ENCODE measurements at places on chromosomes 3 and 15. TPM values are rescaled to one million over a fixed set of nuclear protein-coding genes. Genes with fewer than 3 reads are reported as not detected.

Gene HMG20A
- total RNA-seq = 48.1 TPM

Gene ANKRD63
- total RNA-seq = not detected

Gene TRPC1
- total RNA-seq = 14.6 TPM

Gene SLC12A8
- total RNA-seq = 0.52 TPM

Gene HTD2
- total RNA-seq = 16.7 TPM

Gene CEMIP
- 1.9 TPM for total RNA-seq

Gene ABTB1
- total RNA-seq = 47.9 TPM

Gene WDR49
- 1.3 TPM for total RNA-seq

Gene IFT122
- 17.6 TPM for total RNA-seq

Gene SPTSSB
- not detected for total RNA-seq

GRCh38 chr3:18618723-18619122 is 193.6 kb upstream of the SATB1 start:
- DNase-seq = no peak
- no peaks in the 10 kb centered on the region for H3K36me3 ChIP-seq
- no peaks in the 10 kb centered on the region for H3K27me3 ChIP-seq
- no peak overlapping the region for H3K27ac ChIP-seq
- H3K4me3 ChIP-seq = no peak overlapping the region

GRCh38 chr3:196996454-196997265 is 28.0 kb upstream of the PIGZ start:
- H3K4me3 ChIP-seq = no peak overlapping the region
- H3K36me3 ChIP-seq = no peaks in the 10 kb centered on the region
- DNase-seq = no peak
- H3K4me1 ChIP-seq = no peaks in the 10 kb centered on the region
- H3K27ac ChIP-seq = no peak overlapping the region

GRCh38 chr3:707041-707440 is 385.8 kb upstream of the CNTN6 start:
- H3K27ac ChIP-seq = no peak overlapping the region
- H3K27me3 ChIP-seq = no peaks in the 10 kb centered on the region
- no peak for DNase-seq
- H3K4me3 ChIP-seq = no peak overlapping the region
- H3K4me1 ChIP-seq = no peaks in the 10 kb centered on the region

- H3K4me3 ChIP-seq = no peak overlapping the region
- H3K4me1 ChIP-seq = no peaks in the 10 kb centered on the region
- H3K27ac ChIP-seq = no peak overlapping the region
Observed at GRCh38 chr3:134427400-134428111, 53.3 kb upstream of the AMOTL2 start.

DNA sequence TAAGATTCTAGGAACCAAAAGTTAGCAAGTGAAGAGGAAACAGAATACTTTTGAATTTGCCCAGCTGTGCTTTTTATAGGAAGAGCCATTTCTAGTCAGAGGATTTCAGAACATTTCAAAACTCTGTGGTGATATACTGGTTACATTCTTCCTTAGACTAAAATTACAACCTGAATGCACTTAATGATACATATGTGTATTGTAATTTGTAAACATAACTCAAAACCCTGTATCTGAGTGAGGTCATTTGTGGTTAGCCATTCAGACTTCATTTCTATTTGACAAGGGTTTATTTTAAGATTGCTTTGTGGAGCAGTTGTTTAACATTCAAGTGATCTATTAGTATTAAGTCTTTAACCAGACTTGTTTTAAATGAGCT is 59.4 kb upstream of the TRIM71 start:
- no peak overlapping the region for H3K4me3 ChIP-seq
- H3K27me3 ChIP-seq = no peaks in the 10 kb centered on the region
- DNase-seq = no peak
- H3K27ac ChIP-seq = no peak overlapping the region
- H3K4me1 ChIP-seq = no peaks in the 10 kb centered on the region

- no peaks in the 10 kb centered on the region for H3K36me3 ChIP-seq
- H3K4me3 ChIP-seq = no peak overlapping the region
- no peak for DNase-seq
Observed at GRCh38 chr15:31016446-31016915, 25.1 kb upstream of the MTMR10 start.

- H3K36me3 ChIP-seq = no peaks in the 10 kb centered on the region
- H3K27ac ChIP-seq = peak overlapping the region; percentile 96
- DNase-seq = peak; percentile 62
- no peaks in the 10 kb centered on the region for H3K27me3 ChIP-seq
- H3K4me1 ChIP-seq = peaks cover 4% of the 10 kb centered on the region
Observed at GRCh38 chr15:97961067-97961954, 808 bp downstream of the ARRDC4 start.

DNA sequence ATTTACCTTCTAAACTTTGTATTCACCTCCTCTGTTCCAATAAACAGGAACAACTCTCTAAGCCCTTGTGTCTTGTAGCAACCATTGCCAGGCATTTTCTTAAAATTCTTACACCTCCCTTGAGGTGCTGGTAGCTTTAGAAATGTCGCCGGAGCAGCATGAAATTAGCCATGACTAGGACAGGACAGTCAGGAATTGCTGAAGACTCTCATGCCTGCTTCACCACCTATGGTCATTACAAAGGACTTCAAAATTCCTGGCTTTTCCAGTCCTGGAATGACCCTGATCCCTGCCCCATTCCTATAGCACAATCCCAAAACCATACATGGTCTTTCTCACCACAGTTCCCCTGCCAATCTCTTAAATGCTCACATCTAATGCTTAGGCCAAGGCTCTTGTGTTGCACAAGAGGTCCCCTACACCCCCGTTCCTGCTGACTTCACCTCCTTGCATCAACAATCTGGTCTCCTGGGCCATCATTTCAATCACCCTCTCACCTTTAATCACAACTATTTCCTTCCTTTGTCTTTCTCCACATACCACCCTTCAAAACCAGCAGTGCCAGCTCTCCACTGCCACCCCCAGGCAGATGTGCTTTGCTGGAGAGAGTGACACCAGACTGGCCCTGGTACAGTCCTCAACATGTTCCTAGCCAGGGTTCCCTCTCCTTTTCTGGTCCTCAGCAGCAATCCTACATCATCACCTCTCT is 113.2 kb upstream of the TJP1 start:
- H3K4me1 ChIP-seq = no peaks in the 10 kb centered on the region
- no peaks in the 10 kb centered on the region for H3K27me3 ChIP-seq
- DNase-seq = no peak
- no peak overlapping the region for H3K4me3 ChIP-seq

- H3K4me1 ChIP-seq = no peaks in the 10 kb centered on the region
- no peak for DNase-seq
- H3K27me3 ChIP-seq = no peaks in the 10 kb centered on the region
- H3K27ac ChIP-seq = no peak overlapping the region
Observed at GRCh38 chr3:156973954-156974353, 147.8 kb downstream of the LEKR1 start.

DNA sequence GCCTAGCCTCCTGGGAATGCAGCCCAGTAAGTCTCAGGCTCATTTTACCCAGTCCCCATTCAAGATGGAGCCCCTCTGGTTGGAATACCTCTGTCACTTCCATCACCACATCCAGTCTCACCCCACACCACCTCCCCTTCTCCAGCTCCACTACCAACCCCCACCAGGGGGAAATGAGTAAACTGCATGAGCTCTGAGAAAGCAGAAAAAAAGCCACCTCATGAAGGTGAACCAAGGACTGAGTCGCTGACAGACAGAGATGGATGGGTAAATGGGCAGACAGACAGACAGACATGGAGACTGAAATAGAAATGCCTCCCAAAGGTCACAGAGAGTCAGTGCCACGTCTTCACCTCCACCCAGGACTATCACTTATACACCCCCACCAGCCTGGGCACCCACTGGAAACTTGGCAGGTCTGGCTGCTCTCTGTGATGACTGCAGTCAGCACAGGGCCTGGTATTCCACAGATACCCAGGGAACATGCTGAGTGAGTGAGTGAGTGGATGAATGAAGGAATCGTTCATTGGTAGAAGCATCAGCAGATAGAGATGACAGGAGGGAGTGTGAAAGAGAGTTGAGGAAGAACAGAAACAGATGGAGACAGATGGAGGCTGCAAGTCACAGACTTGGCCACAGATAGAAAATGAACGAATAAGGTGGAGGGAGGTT is 4.9 kb upstream of the LOXL1 start:
- H3K4me1 ChIP-seq = peaks cover 58% of the 10 kb centered on the region
- H3K27ac ChIP-seq = peak overlapping the region; percentile 83
- H3K27me3 ChIP-seq = no peaks in the 10 kb centered on the region
- H3K36me3 ChIP-seq = no peaks in the 10 kb centered on the region
- no peak overlapping the region for H3K4me3 ChIP-seq

DNA sequence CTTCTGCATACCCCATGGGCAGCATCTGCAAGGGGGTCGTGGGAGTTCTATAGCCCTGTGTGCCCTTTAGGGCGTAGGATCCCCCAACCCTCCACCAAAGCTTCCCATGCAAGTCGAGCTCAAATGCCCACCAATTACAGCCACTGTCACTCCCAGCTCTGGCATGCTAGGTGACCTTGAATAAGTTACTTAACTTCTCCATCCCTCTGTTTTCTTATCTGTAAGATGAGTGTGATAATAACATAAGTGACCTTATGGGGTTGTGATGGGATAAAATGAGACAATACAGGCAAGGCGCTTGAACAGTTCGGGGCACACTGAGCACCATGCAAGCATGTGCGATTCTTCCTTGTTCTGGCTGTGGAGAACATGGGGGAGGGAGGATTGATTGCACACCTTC is 74.8 kb upstream of the POMGNT2 start:
- H3K4me1 ChIP-seq = peaks cover 11% of the 10 kb centered on the region
- H3K4me3 ChIP-seq = no peak overlapping the region
- no peaks in the 10 kb centered on the region for H3K27me3 ChIP-seq
- H3K27ac ChIP-seq = peak overlapping the region; percentile 79
- DNase-seq = no peak
- H3K36me3 ChIP-seq = no peaks in the 10 kb centered on the region

DNA sequence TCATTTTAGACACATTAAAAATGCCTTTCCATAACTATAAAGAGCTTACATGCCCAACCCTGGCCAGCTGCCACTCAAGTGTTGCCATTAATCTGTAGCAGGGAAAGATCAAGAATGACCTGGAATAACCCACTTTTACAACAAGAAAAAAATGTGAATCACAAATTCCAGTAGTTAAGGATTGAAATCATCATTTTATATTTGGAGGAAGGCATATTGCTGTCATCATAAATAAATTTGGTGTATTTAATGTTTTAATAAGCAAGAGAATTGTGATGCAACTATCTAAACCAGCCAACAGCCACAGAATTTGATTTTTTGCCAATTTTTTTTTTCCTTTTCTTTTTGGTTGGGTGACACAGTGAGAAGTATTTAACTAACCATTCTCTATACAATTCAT is 240.0 kb upstream of the SEMA6D start:
- H3K4me3 ChIP-seq = no peak overlapping the region
- H3K27ac ChIP-seq = no peak overlapping the region
- no peak for DNase-seq
- H3K4me1 ChIP-seq = peaks cover 27% of the 10 kb centered on the region
- H3K36me3 ChIP-seq = no peaks in the 10 kb centered on the region

DNA sequence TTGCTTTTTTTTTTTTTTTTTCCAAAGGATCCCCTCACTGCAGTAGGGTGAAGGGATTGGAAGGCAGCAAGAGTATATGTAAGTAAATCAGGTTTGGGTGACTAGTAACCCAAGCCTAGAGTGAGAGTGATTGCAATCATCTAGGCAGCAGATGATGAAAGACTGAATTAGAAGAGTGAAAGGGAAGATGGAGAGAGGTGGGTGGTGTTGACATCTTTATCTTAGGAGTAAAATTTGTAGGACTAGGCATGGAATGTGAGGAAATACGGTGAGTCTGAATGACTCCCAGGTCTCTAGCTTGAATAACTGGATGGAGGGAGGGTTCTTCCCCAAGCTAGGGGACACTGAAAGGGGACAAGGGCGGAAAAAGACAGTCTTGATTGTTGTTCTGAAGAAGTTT is 63.4 kb downstream of the TPRG1 start:
- no peaks in the 10 kb centered on the region for H3K4me1 ChIP-seq
- no peaks in the 10 kb centered on the region for H3K36me3 ChIP-seq
- H3K4me3 ChIP-seq = no peak overlapping the region

DNA sequence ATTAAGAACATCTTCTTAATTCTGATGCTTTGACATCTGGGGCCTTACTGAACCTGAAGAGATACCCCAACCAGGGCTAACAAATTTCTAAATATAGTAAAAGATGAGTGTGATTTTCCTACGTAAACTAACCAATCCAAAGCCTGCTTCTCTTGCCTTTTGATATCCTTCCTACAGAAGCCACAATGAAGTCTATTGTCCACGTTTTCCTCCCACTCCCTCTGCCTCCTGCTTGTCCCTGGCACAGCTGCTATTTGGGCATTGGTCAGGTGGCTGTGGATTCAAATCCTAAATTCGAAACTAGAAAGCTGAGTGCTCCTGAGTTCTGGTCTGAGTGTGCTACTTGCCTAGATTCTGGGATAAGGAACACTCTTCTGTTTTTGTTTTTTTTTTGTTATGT is 17.4 kb upstream of the MKRN3 start:
- H3K27ac ChIP-seq = no peak overlapping the region
- H3K27me3 ChIP-seq = no peaks in the 10 kb centered on the region
- H3K36me3 ChIP-seq = no peaks in the 10 kb centered on the region
- H3K4me3 ChIP-seq = no peak overlapping the region

GRCh38 chr3:128563439-128563838 is 70.4 kb upstream of the GATA2 start:
- H3K4me1 ChIP-seq = peaks cover 6% of the 10 kb centered on the region
- H3K27me3 ChIP-seq = no peaks in the 10 kb centered on the region
- no peak overlapping the region for H3K4me3 ChIP-seq
- no peak for DNase-seq
- H3K36me3 ChIP-seq = no peaks in the 10 kb centered on the region

- DNase-seq = no peak
- peaks cover 15% of the 10 kb centered on the region for H3K4me1 ChIP-seq
- H3K36me3 ChIP-seq = no peaks in the 10 kb centered on the region
- no peak overlapping the region for H3K27ac ChIP-seq
Observed at GRCh38 chr15:57085267-57085666, 166.8 kb downstream of the TCF12 start.

- H3K36me3 ChIP-seq = no peaks in the 10 kb centered on the region
- DNase-seq = no peak
- no peak overlapping the region for H3K4me3 ChIP-seq
Observed at GRCh38 chr3:7766530-7766929, 735.1 kb upstream of the LMCD1 start.

GRCh38 chr3:190119461-190120268 is 1.0 kb downstream of the P3H2 start:
- H3K27me3 ChIP-seq = peaks cover 6% of the 10 kb centered on the region
- no peaks in the 10 kb centered on the region for H3K36me3 ChIP-seq
- H3K4me3 ChIP-seq = peak overlapping the region; percentile 63
- H3K27ac ChIP-seq = peak overlapping the region; percentile 76

GRCh38 chr3:165346503-165346902 is 150.3 kb upstream of the SLITRK3 start:
- H3K27ac ChIP-seq = no peak overlapping the region
- no peaks in the 10 kb centered on the region for H3K36me3 ChIP-seq
- no peak overlapping the region for H3K4me3 ChIP-seq
- DNase-seq = no peak

- no peaks in the 10 kb centered on the region for H3K36me3 ChIP-seq
- H3K27me3 ChIP-seq = no peaks in the 10 kb centered on the region
- DNase-seq = no peak
- H3K4me3 ChIP-seq = no peak overlapping the region
Observed at GRCh38 chr3:132380920-132381319, 36.4 kb upstream of the DNAJC13 start.

- peaks cover 16% of the 10 kb centered on the region for H3K4me1 ChIP-seq
- DNase-seq = no peak
- H3K27me3 ChIP-seq = no peaks in the 10 kb centered on the region
- no peak overlapping the region for H3K4me3 ChIP-seq
- H3K27ac ChIP-seq = no peak overlapping the region
Observed at GRCh38 chr3:160779040-160779439, 23.0 kb downstream of the PPM1L start.
